ENCODE measurements at places on chromosomes 13 and 19.

GRCh38 chr13:97266772-97267417 is 44.8 kb downstream of the MBNL2 start:
- no peak for DNase-seq

DNA sequence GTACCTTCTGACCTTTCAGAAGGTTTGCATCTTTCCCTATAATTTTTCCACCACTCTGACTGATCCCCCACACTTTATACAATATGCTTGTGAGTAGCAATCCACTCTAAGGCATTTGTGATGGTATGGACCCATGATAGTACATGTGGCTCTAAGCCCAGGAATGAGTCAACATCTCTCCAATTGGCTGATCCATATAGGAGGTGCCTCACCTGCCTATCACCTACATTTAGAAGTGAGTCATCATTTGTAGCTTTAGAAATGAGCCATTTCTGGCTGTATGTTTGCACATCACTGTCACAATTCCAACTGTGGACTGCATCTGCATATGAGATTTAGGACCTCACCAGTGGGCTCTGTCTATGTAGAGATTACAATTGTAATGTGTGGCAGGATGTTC is 133.1 kb upstream of the ZNF91 start:
- DNase-seq: no peak

GRCh38 chr19:18126097-18126496 is 26.9 kb upstream of the PIK3R2 start:
- no peak for DNase-seq

- peak; percentile 17 for DNase-seq
Observed at GRCh38 chr13:49454388-49455006, 10.4 kb downstream of the SETDB2 start.

- no peak for DNase-seq
Observed at GRCh38 chr13:110154410-110154933, 152.5 kb downstream of the COL4A1 start.

- DNase-seq: no peak
Observed at GRCh38 chr13:27658546-27658945, 36.9 kb downstream of the POLR1D start.

DNA sequence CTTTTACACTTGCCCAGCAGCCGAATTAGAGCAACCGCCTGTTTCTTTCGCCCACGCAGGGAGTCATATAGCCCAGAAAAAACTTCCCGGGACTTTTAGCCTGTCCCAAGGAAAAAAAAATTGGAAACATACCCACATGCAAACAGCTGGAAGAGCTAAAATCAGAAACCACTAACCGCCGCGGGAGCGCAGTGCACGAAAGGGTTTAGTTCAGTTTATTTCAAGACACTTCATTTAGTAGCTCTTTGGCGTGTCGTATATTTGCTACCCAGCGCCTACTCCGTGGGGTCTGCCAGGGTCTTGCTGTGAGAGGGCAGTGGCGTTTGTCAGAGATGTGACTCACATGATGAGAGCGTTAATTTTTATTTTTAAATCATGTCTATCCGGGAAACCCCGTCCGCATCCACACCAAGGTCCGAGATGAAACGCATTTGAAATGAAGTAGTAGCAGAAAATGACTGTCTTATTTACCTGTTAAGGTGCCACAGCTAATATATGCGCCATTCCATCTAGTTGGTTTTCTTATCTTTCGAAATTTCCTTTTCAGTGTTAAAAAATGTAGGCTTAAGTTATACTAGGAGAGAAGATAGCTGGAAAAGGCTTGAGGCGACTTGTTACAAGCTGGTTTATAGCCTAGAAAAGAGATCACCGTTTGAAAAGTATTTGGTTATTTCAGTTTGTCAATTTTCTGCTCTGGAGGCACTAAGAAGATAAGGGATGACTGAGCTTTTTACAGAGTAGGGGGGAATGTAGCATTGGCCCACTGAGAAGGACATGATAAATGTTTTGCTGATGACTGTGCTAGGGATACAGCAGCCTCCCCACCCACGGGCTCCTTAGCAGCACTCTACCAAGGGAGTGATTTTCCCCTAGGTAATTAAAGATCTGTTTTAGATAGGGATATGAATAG is 1.7 kb downstream of the KLF5 start:
- DNase-seq: peak; percentile 67

- DNase-seq: peak; percentile 70
Observed at GRCh38 chr19:49677901-49678674, 1.0 kb downstream of the PRMT1 start.

GRCh38 chr19:45200568-45200967 is 22.0 kb downstream of the BLOC1S3 start:
- no peak for DNase-seq

DNA sequence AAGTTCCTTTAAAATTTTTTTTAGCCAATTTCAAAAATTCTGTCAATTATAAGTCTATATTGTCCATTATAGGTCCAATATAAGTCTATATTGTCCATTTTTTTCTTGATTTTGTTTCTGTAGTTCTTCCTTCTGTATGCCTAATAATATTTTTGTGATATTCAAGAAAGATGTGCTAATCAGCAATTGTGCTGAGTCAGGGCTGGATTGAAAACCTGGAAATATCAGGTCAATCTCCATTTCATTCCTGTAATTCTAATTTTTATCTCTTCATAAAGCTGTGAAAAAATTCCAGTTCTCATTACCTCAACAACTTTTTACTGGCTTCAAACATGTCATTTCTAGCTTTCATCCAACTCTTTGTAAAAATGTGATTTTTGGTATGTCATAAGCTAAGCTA is 353.7 kb downstream of the SLITRK6 start:
- no peak for DNase-seq

DNA sequence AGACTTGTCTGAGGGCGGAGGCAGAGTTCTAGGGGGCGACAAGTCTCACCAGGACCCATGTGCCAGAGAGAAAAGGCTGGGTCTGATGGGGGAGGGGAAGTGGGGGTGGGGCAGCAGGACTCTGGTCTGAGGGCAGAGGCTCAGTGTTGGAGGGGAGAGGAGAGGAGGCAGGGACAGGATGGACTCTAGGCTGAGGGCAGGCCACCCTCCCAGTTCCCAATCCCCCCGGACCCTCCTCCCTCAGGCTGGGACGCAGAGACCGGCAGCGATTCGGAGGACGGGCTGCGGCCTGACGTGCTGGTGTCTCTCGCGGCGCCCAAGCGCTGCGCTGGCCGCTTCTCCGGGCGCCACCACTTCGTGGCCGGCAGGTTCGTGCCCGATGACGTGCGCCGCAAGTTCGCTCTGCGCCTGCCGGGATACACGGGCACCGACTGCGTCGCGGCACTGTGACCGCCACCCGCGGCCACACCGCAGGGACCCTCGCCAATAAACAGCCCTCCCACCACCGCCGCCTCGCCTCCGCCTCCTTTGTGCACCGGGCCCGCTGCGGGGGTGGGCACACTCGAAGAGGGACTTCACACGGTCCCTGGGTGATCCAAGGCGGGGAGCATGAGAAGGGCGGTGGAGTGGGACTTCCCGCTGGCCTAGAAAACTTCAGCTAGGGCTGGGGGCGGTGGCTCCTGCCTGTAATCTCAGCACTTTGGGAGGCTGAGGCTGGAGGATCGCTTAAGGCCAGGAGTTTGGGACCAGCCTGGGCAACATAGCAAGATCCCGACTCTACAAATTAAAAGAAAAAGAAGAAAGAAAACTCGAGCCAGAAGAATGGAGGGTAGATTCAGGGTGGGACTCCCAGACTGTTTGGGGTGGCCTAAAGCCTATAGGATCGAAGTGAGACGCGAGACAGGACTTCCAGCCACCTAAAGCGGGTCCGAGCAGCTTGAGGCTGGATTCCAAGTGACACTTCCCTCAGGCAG is 703 bp upstream of the CILP2 start:
- no peak for DNase-seq

DNA sequence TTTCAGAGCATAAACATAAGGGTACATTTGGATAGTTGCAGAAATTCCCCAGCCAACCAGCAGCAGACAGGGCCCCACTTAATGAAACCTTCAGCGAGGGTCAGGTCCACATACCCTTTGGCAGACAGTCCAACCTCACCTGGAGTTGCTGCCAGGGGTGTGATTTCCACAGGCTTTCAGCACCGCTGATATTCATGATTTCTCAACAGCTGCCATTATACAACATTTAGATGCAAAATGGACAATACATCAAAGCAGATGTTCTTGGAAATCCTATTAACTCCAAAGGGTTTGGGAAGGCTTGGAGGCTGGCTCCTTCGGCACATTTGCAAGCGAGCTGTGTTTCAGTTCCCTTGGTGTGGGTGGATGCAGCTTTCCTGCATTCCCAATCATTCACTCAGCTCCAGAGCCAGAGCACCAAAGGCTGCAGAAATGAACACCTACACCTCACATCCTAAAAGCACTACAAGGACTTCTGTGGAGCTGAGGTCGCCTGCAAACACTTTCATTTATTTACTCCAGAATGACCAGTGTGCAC is 147.2 kb upstream of the VSTM2B start:
- no peak for DNase-seq

GRCh38 chr13:19726611-19727010 is 56.1 kb downstream of the PSPC1 start:
- no peak for DNase-seq

DNA sequence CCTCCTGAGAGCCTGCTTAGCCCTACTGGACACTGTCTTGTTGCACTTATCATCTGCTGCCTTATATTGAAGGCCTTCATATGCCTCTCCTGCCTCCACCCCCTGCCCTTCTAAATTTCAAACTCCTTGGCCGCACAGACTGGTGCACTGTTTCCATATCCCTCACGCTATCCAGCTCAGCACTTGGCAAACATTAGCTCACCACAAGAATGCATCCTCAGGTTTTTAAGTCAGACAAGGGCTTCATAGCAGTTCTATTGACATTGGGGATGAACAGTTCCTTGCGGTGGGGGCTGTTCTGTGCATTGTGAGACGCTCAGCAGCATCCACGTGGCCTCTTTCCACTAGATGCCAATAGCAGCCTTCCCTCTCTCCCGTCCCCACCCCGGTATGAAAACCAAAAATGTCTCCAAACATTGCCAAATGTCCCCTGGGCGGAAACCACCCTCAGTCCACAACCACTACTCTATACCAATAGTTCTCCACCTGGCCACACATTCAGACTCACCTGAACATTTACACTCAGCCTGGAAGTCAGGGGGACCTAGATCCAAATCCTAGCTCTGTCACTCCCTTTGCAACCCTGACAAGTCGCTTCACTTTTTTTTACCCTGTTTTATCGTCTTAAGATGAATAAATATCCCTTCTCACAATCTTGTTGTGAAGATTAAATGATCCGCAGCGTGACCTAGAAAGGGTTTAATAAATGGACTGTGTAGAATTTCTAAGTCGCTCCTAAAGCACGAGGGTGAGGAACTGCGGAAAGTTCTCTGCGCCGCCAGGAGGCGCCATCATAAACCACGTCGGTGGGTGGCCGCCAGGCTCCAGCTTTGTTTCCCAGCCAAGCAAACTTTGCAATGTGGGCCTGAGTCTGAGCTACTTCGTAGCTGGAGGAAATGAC is 3.6 kb upstream of the CEACAM3 start:
- DNase-seq: peak; percentile 27
